ENCODE measurements at places on chromosomes 16 and 17.

DNA sequence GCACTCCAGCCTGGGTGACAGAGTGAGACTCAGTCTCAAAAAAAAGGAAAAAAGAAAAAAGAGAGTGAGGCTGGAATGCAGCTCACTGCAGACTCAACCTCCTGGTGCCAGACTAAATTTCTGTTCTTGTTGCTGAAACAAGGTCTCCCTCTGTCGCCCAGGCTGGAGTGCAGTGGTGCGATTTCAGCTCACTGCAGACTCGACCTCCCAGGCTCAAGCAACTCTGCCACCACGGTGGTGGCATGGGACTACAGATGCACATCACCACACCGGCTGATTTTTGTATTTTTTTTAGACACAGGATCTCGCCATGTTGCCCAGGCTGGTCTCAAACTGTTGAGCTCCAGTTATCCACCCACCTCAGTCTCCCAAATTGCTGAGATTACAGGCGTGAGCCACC lies 34.6 kb downstream of the TRIM25 start:
- DNase-seq, result no peak

DNA sequence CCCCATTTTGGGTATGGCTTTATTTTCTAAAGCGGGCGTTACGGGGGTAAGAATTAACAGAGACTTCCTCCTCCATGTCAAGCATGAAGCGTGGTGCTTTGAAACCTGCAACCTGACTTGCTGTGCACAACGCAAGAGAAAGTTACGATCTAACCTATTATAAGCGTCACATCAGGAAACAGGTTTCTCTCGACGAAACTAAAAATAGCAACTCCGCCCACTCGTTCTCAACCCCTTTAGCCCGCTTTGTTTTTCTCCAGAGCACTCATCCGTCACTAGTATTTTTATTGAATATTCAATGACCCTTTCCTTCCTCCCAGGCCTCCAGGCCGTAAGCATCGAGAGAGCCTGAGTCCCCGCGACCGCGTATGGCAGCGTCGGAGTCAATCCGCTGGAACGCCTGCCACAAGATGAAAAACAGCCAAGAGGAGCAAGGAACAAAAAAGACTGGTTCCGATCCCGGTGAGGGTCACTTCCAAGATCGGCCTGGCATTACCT lies 555 bp downstream of the NUP88 start:
- DNase-seq, result peak; percentile 74

DNA sequence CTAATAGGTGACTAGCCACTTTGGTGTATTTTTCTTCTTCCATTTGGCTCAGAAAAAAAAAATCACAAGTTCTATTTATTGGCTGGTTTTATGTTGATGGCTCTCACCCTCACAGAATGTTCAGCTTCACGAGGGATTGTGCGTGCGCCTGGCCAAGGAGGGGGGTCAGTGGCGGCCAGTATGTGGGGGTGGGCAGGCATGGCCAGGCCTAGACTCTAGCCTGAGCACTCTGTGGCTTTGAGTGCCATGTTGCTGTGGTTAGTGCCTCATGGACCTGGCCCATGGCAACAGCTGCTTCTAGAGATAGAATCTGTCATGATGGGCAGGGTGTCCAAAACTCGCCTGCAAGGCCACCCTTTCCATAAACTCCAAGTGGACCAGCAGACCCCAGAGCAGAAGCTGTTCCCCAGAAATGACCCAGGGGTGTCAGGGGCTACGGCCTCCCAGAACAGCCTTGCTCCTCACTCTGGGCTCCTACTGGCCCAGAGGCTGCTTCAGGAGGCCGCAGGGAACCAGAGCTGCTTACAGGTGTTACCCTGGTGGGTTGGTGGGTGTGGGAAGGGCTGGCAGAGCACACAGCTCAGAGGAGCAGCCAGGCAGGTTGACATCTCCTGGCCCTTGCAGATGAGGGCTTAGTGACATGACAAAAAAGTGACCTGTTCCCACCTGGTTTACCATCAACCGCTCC lies 124.9 kb downstream of the SOCS1 start:
- no peak for DNase-seq

GRCh38 chr17:73690676-73691075 lies 46.4 kb upstream of the SDK2 start:
- DNase-seq, result no peak

DNA sequence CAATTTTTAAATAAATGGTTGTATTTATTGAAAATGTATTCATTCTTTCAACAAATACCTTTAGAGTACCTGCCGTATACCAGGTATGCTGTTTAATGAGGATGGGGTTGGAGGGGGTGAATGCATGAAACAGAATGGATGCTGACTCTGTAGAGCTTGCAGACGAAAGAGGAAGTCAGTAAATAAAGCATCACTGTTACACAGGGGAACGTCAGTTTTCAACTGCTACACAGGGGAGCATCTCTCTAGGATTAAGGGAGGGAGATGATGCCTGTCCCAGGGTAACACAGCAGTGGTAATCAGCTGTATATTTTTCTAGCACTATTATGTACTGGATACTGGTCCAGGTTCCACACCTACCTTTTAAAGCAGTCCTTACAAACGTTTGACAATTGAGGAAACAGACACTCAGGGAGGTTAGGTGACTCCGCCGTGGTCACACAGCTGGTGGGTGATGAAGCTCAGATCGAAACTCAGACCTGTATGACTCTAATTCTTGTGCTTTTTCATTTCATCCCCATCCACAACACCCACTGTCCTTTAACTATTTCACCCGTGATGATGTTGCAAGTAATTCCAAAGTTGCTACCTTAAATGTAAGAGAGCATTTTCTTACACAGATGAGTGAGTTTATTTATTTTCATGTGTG lies 452.1 kb upstream of the HSBP1 start:
- DNase-seq, result no peak

DNA sequence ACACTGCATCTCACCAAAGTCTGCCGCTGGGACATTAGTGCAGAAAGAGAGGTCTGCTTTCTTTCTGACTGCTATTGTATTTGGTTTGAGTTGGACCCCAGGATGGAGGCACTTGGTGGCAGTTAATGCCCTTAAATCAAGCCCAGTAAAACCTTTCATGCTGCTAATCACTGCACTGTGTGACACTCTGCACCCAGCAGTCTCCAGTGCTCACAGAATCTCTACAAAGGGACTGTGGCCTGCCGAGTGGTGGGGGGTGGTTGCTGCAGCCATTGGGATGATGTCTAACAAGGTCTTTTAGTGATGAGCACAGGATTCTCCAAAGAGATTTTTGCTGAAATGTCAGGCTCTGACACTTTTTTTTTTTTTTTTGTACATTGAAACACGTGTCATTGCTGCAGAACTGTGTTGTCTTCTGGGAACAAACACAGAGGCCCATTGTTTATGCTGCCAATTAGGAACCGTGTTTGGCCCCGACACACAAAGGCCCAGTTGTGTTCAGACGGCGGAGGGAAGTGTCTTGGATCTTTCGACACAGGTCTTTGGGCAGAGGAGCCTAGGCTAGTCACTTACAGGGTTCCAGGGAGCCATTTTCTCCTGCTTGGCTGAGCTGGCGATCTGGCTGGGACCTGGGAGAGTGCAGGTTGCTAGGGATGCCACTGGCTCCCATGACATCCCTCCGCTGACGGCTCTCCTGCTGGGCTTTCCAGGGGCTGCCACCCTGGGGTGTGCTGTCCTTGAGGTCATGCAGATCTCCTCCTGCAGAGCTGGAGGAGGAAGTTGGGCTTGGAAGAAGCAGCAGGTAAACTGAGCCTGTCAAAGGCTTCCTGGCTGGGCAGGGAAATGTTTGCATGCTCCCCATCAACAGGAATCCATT lies 16.2 kb upstream of the TNRC6C start:
- DNase-seq, result no peak

- peak; percentile 54 for DNase-seq
These were observed 6.7 kb upstream of the KRT31 start for GRCh38 chr17:41404024-41404671.

- peak; percentile 71 for DNase-seq
These were observed 565 bp downstream of the MAP3K3 start for GRCh38 chr17:63622574-63623390.

GRCh38 chr17:42531455-42532354 lies 4.3 kb upstream of the NAGLU start:
- DNase-seq, result peak; percentile 60

All from stimulated activated CD4-positive, alpha-beta T cell treated with anti-CD3 and anti-CD28 coated beads, Interleukin-2, amount 100 ng/mL, for 24 hours (primary cell).